ENCODE measurements at places on chromosomes 12 and 14.

DNA sequence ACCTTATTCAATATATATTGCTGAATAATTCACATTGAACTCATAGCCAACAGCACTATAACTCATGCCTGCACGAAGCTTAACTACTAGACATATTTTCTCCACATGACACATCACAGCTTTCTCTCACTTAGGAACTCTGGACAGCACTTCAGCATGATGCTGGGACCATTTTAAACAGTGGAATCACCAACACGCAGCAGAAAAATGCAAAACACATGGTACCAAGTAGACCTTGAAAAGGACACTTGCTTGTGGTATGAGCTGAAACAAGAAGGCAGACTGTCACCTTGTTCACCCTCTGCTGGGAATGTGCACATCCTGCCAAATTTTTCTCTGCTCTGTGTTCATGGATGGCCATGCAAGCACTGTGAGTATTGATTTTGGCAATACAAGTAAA lies 34.8 kb upstream of the CD9 start:
- no peak for DNase-seq

DNA sequence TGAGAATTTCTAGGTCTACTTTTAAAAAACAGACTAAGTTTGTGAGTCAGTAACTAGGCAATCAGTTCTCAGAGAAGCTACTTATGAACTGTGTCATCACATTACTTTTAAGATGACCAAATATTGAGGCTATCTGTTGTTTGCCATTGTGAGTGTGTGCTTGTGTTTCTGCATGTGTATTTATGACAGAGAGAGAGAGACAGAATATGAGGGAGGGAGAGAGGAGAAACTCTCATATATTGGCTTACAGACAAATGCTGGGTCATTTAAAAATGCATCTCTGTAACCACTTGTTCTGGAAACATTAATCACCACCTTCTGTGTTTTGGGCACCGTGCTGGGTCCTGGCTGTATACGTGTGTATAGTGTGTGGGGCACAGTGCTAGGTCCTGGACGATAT lies 161.5 kb upstream of the FRMD6 start:
- no peak for DNase-seq

GRCh38 chr12:117994551-117995438 lies 21.7 kb upstream of the RFC5 start:
- no peak for DNase-seq

GRCh38 chr14:101191721-101192660 lies 288.5 kb upstream of the RTL1 start:
- DNase-seq, result no peak

DNA sequence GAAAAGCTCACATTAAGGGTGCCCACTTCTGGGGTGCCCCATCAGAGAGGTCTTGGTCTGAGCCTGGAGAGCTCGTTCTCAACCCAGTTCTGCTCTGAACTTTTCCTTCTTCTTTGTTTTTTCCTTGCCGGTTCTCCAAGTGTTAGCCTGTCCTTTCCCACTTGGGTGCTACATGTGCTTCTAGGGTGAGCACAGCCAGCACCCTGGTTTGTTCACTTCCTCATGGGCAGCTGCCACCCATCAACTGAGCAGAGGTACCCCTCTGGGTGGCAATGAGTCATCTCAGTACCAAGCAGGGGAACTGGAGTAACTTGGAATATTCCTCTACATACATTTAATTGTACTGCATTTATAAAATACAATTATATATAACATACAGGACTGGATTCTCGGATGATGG lies 3.9 kb upstream of the SYNE3 start:
- DNase-seq, result no peak

DNA sequence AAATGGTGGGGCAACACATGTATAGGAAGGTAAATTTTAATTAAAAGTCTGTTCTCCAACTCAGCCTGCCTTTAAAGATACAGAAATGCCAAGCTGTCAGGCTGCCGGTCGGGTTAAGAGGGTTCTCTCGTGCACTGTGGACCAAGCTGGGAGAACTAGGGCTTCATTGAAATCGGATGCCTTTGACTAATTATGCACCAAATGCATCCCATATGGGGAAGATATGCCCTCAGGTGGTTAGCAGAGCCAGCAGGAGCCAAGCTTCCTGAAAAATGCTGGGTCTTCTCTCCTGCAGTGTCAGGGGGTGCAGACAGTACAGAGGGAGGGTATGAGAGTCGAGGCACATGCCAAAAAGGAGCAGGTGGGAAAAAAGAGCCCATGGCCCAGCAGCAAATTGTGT lies 236.1 kb downstream of the CACNA1C start:
- DNase-seq, result no peak

DNA sequence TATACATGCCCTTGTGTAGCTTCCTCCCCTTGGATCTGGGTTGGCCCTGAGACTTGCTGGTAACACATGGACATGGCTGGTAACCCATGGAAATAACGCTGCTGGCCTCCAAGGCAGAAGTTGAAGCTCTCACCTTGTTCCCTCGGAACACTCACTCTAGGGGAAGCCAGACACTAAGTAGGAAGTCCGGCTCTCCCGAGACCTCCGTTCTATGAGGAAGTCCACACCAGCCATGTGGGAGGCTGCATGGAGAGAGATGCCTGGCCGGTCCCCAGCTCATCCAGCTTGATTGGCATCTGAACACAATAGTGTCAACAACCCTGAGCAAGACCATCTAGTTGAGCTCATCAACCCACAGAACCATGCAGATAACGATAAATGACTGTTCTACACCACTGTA lies 39.7 kb upstream of the VRK1 start:
- DNase-seq, result no peak

DNA sequence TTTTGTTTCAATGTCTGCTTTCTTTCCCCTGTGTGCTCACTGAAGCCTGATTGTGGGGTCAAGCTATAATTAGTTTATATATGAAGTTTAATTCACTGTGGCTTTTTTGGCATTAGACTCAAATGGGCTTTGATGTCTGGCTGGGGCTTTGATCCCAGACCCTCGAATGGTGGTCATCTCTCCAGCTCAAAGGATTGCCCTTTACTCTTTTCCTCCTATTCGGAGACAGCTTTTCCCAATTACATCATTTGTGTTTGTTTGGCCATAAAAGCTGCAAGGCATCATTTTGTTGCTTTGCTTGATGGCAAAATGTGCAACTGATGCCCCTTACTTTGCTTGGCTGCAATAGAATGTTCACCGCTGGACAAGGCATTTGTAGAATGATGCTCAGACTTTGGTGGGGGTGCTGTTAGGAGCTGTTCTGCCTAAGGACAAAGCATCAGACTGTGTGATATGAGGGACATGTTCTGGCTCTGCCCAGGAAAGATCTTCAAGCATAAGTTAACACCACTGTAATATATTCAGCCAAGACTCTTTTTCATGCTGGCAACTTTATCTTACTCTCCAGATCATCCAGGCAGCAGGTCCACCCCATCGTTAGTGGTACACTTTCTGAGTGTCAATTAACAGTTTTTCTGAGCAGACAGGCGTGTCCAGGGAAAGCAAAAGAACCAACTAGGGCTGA lies 3.2 kb upstream of the DACT1 start:
- no peak for DNase-seq

DNA sequence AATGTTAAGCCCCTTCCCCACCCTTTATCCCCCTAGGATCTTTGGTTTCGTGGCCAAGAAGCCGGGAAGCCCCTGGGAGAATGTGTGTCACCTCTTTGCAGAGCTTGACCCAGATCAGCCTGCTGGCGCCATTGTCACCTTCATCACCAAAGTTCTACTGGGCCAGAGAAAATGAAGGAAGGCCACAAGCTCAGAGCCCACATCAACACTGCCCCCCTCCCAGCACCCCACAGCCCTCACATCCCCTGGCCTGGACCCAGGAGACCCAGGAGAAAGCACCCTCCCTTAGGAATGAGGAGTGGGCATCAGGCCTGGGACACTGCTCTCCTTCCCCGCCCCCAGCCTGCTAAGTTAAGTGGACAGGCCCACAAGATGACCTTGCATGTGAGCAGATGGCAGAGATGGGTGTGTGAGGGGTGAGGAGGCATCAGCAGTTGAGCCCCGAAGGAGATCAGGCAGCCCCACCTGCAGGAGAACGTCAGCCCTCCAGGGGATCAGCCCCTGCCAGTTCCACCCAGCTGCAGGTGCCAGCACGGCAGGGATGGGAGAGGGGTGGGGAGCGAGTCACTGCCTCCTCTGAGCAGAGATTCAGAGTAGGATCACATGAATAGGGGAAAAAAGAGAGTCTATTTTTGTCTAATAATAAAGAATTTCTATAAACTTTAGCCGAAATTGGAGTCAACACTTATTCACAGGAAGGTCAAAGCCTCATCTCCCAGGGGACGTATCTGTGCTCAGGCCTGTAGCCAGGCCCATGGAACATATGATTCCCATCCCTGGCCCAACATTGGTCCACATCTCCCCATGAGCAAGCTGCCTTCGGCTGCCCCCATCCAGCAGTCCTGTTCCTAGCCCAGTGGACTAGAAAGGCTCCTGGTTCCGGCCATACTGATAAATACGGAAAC lies 14.1 kb downstream of the TNS2 start:
- DNase-seq, result no peak

DNA sequence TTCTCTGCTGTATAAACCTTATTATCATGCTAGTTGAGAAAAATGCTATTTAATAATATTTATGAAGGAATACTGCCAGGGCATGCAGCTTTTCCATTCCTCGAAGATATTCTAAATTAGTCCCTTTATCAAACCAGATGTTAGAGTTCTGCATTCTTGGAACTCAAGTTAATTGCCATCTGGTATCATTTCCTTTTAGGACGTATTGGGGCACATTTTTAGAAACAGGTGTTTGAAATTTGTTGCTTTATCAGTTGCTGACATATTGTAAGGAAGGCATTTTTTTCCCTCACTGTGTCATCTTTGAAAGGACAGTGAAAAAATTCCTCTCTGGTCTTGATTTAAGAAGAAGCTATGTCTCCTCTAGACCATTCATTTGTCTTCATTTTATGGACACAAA lies 471.2 kb upstream of the PRICKLE1 start:
- DNase-seq, result no peak

DNA sequence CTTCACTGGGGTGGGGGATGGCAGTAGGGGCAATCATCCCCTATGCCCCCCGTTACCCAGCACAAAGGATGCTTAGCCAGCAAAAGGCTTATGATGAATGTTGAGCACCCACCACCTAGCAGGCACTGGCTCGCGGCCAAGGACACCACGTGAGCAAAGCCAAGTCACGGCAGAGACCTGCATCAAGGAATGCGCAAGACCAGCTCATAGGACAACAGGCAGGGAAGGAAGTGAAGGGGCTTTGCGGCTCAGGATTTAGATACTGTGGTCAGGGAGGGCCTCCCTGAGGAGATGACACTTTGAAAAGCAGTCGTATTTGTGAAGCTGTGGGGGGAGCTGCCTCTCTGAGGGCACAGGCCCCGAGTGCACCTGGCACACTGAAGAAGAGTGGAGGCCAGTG lies 32.8 kb downstream of the SH2B3 start:
- no peak for DNase-seq

GRCh38 chr14:61219673-61220072 lies 61.5 kb downstream of the TMEM30B start:
- no peak for DNase-seq

- no peak for DNase-seq
Measured at GRCh38 chr12:18810537-18811253, 72.8 kb downstream of the CAPZA3 start.

DNA sequence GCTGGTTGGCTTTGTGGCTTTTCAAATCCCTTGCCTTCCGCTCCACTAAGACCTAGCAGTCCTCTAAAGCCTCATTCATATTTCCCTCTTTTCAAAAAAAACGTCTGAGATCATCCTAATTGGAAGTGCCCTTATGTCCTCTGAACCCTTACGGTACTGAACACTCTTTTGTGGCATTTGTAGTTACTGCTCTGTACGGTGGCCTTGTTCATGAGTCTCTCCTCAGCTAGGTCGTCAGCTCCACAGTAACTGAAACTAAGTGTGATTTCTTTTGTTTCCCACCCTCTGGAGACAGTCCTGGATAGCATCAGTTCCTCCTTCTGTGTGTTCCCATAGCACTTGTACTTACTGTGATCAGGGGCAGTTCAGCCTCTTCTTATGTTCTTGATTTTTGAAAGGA lies 49.7 kb downstream of the DAAM1 start:
- no peak for DNase-seq

GRCh38 chr12:110431957-110432587 lies 18.1 kb downstream of the ARPC3 start:
- DNase-seq, result no peak

- DNase-seq, result no peak
Measured at GRCh38 chr12:113469224-113469948, 2.3 kb downstream of the LHX5 start.

DNA sequence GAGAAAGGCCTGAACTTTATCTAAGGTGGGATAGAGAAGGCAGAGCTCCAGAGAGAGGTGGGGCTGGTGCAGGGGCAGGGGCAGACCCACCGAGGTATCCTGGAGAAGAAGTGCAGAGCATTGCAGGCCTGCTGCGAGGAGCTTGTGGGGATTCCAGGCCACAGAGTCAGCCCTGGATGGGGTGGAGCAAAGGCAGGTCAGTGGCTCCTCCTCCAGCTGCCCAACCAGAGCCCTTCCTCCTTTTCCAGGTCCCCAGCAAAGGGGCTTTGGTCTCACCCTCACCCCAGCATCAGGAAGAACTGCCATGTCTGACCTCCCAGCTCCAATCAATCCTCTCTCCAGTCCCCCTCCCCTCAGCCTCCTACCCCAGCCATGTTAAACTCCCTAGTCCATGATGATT lies 19.8 kb upstream of the ZNF740 start:
- no peak for DNase-seq

DNA sequence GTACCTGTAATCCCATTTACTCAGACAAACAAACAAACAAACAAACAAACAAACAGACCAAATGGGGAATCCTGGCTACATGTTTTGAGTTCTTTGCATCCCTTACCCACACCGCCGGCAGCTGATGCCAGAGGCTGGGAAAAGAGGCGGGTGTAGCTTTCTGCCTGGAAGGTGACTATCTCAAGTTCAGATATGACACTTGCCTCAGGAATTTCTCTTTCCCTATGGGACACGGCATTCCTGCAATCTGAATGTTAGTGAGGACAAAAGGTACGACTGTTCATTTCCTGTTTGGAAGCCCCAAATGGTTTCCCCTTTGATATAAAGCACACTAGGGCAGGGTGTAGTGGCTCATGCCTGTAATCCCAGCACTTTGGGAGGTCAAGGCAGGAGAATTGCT lies 2.9 kb downstream of the MYL2 start:
- no peak for DNase-seq

Measured in stimulated activated CD4-positive, alpha-beta T cell treated with anti-CD3 and anti-CD28 coated beads, Interleukin-12 subunit alpha, Interleukin-12 subunit beta, amount 100 ng/mL, for 48 hours (primary cell).